GM20000 (cell line): ENCODE measurements at places on chromosomes 3 and 15.
A peak's percentile ranks its signal among the peaks of the same experiment; 100 is the strongest.

DNA sequence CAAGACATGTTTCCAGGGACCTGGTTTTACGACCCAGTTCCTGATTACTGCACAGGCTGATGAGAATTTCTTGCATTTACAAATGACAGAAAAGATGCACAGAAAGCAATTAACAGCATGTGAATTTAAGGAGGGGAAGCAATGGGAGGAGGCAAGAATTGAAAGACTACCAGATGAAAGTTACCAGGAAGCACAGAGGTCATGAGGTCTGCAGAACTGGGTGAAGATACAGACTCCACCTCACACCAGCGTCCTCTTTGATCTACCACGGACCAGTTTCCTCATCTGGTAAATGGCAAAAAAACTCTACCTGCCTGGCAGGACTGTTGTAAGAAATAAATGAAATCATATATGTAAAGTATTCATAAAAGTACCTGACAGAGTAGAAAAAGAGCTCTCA, 266.0 kb downstream of the MAGI1 start:
- no peak for DNase-seq

DNA sequence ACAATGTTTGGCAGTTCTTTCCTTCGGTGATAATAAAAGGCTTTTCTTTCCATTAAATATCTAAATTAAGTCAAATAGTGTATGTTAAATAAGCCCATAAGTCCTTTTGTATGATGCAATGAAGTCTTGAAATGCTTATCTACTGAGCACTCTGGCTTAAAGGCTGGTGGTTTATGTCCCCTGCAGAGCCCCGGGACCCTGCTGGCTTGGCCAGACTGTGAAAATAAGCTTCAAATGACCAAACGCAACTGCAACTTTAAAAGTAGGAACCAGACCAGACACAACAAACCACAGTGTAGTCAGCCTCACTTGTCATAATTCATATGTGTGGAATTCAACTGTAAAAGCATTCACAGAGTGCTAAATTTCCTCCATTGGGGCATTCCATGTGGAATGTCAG, 72.5 kb downstream of the FOXP1 start:
- no peak for DNase-seq

- peak; percentile 72 for DNase-seq
Measured at GRCh38 chr3:20125897-20126296, 60.1 kb downstream of the SGO1 start.

DNA sequence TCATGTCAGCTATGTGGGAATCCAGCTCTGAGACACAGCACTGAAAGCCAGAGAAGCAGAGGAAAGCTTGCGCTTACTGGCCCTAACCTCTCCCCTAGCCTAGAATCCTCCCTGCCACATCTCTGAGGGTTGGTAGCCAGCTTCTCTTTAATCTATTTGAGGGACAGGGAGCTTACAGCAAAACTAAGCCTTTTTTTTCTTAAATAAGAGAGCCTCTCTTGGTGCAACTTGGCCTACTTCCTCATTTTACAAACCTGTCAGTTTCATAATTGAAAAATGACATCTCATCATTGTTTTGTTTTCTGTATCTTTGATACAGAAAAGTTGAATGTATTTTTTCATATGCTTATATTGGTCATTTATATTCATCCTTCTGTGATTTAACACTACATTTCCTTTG, 193.9 kb downstream of the ZNF621 start:
- peak; percentile 71 for DNase-seq

GRCh38 chr15:62845241-62846126, 197.1 kb upstream of the TPM1 start:
- DNase-seq, result no peak

DNA sequence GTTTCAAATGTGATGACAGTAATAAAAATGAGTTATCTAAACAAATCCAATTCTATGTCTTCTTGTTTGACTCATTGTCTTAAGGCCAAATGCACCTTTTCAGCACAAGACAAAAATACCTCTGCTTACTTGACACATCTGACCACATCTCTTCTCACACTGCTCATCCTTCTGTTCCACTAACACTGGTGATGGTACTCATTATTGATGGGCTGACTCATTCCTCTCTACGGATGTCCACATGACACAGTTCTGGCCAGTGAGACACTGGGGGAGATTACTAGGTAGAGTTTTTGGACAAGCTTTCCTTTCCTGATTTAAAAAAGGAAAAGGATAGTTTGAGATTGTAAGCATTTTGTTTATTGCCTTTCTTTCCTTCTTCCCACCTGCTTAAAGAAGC, 410.6 kb upstream of the THRB start:
- no peak for DNase-seq

DNA sequence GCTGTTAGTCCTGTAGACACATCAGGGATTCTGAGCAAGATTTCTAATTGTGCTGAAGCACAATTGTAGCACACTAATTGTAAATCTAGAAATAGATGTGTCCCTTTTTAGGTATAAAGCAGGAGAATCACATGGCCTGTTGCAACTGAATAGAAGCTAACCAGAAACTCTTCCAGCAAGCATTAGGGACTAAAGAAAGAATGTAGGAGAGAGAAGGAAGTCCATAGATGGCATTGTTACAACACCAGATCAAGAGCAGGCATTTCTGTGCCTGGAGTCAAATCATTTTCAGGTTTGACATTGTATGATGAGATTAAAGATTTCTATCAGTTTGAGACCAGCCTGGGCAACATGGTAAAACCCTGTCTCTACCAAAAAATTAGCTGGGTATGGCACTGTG, 27.4 kb downstream of the CALML4 start:
- DNase-seq, result no peak

- no peak for DNase-seq
Measured at GRCh38 chr3:4739289-4740236, 239.7 kb upstream of the BHLHE40 start.

DNA sequence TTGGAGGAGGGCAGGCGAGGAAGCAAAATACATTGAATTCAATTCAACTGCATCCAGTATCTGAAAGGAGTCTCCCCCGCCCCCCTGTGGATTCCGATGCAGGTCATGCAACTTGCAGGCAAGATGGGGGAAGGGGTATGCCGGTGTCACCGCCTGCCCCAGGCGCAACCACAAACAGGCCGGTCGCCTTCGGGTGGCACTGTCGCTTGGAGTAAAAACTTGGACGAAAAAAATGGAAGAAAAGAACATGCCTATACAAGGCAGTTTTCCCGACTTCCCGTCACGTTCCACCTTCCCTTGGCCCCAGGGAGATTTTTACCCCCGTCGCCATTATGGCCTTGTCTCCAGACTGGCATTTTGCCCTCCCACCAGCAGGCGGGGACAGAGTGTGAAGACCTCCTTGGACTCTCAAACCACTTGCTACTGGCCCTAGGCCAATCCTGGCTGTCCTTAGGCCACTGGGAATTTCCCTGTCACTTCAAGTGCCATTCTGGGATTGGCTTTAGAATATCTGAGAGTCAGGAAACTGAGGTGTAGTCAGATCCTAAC, 1.6 kb upstream of the NTRK3 start:
- no peak for DNase-seq

- DNase-seq, result no peak
Measured at GRCh38 chr3:71400986-71401451, 182.5 kb downstream of the FOXP1 start.

- DNase-seq, result no peak
Measured at GRCh38 chr15:87357637-87358313, 898.8 kb downstream of the NTRK3 start.

DNA sequence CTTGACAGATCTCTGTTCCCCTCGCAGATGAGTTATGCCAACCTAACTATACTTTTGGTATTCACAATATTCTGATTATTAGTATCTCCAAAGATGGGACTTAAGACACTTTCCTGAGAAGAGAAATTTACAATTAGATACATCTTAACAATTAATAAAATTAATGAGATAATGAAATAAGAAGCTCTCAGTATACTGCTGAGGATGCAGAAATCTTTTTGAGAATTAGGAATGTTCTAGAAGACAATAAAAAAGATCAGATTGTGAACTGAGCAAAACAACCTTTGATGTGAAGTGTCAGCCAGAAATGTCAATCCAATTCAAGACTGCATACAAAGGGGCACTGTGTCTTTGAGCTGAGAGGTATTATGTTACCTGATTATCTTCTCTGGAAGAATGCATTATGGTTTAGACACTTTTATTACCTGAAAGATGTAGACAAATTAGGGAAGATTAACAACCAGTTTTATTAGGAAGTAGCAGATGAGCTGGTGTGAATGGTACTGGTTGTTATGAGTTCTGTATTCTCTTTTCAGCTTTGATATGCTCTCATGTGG, 262.9 kb downstream of the TIGIT start:
- no peak for DNase-seq

DNA sequence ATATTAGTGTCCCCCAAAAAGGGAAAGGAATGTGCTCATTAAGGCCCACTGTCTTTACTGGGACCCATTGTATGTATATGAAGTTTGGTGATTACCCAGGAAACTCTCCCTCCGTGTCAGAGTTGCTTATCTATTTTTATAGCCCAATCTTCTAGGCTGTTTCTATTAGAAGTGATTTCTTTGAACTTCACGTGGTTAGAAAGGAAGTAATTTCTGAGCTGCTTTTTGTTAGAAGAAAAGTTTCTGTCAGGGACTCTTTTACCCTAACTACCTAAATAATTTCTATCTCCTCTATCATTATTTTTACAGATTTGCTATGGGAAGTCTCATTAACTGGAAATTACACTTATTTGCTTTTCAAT, 17.7 kb upstream of the SENP7 start:
- no peak for DNase-seq

GRCh38 chr15:26720546-26720945, 52.3 kb downstream of the GABRB3 start:
- DNase-seq, result no peak

- no peak for DNase-seq
Measured at GRCh38 chr3:13711911-13712650, 163.2 kb downstream of the FBLN2 start.

GRCh38 chr15:98292442-98293240, 332.1 kb downstream of the ARRDC4 start:
- DNase-seq, result peak; percentile 78

DNA sequence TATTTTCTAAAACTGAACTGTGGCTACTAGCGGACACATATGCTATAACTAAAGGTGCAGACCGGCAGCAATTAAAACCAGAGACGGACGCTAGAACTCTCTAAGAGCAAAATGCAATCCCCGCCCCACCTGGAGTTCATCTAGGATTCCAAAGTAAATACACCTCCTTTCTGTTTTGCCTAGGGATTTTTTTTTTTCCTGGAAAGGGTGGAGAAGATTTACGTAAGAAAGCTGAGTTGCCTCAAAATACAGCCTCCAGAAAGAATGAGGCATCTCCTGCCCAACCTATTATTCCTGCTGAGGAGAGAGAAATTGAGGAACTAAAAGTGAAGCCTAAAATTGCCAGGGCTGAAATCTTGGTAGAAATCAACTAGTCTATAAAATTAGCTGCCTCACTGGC, 150.2 kb downstream of the TP63 start:
- DNase-seq, result no peak

DNA sequence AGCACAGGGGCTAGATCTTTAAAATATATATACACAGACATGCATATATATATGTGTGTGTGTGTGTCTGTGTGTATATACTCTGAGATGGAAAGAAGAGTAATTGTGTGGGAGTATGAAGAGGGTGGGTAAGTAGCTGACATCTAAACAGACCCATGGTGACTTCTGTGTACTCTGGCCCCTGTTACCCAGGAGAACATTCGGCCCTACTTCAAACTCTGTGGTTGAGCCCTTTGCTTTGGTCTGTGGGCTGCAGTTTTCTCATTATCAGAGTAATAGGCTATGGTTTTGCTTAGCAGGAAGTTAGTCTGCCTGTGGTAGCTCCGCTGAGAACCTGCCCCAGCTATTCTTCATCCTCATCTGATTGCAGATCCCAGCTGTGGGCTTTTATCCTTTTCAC, 141.4 kb downstream of the RBPMS2 start:
- peak; percentile 66 for DNase-seq

GRCh38 chr3:45817831-45818522, 21.6 kb upstream of the SLC6A20 start:
- DNase-seq, result no peak

DNA sequence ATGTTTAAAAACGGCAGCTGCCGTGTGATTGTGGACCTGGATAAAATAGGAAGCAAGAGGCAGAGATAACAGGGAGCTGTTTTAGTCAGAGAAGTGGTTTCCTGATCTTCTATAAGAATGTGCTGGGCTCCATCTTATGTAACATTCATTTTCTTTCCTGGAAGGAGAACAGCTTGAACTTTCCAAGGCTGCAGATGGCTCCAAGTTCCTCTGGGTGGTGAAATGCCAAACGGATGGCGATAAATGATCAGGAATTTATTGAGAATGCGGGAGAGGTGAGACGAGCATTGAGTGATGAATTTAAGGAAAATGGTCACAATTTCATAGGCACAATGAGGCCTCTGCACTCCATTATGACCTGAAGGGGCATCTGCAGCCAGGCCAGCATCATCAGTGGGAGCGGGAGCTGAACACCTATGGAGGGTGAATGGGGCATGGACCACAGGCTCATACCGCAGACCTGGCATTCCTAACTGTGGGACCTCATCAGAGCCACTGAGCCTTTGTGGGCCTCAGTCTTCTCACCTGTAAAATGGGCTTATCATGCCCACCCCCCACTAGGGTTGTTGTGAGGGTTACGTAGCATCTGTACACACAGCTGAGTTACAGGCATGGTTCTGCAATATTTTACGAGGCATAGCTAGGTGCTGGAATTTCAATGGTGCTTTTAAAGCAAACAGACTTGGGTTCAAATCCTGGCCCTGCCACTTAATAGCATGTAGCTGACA, 17.1 kb downstream of the MGLL start:
- DNase-seq, result no peak

- DNase-seq, result no peak
Measured at GRCh38 chr3:42851228-42851834, 24.3 kb downstream of the CYP8B1 start.

GRCh38 chr3:63353383-63353782, 75.3 kb downstream of the SYNPR start:
- no peak for DNase-seq

GRCh38 chr3:194496217-194496919, 9.6 kb upstream of the ATP13A3 start:
- no peak for DNase-seq

- DNase-seq, result no peak
Measured at GRCh38 chr15:31435912-31436628, 109.4 kb downstream of the KLF13 start.

- DNase-seq, result no peak
Measured at GRCh38 chr15:43103907-43104306, 1.9 kb downstream of the UBR1 start.

DNA sequence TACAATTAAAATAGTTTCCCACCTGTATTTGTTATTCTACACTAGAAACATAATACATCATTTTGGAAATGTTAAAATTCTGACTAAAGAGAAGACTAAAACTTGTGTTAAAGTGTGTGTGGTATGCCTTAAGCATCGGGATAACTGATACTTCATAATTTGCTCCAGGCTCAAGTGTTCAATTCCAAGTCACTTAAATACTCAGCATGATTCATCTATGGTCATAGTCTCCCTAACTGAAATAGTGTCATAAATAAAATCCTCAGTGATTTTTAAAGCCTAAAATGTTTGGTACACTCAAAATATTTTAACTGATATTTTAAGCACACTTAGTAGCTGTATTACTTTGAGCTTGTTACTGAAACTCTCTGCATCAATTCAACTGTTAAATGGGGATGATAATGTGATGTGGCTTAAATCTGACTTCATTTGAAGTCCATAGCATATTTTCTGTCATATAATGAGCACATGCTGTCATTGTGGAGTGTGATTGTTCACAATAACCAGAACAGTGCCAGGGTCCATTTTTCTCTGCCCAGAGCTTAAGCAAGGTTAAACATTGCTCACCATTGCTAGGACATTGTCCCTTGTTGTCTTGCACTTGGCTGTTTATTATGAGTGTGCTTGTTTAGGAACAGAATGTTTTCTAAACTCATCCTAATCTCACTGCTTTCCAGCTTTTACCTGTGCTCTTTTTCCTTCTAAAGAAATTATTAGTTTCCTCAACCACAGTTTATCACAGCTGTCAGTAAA, 122.2 kb downstream of the KLHL25 start:
- DNase-seq, result no peak

GRCh38 chr3:178436773-178437172, 99.5 kb upstream of the KCNMB2 start:
- DNase-seq, result peak; percentile 50
